ENCODE measurements at places on chromosomes 5 and 9. TPM values are rescaled to one million over a fixed set of nuclear protein-coding genes. Genes with fewer than 3 reads are reported as not detected.
A peak's percentile ranks its signal among the peaks of the same experiment; 100 is the strongest.

- no peak for DNase-seq
Measured at GRCh38 chr9:110371411-110372007, 33.8 kb upstream of the TXNDC8 start.

DNA sequence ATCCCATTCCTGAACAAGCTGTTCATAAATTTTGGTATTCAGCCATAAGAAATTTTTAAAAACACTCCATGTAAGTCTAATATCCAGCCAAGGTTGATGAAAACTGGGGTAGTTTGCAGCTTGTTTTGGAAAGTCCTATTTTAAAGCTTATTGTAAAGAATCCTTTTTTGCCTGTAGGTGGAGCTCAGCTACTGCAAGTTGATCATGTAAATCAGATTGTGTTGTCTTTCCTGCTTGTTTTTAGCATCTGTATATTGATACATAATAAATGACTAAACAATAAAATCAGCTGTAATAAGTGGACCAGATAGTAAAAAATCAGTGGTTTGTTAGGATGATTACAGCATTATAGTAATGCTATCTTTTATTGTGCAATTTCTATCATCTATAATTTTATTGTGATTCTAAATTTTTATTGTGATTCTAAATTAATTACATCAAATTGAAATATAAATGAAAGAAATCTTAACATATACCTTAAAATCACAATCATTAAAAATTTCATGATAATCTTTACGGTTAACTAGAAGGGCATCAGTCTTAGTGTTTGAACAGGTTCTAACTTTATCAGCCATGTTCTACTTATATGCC lies 42.4 kb downstream of the CWC27 start:
- no peak for DNase-seq

DNA sequence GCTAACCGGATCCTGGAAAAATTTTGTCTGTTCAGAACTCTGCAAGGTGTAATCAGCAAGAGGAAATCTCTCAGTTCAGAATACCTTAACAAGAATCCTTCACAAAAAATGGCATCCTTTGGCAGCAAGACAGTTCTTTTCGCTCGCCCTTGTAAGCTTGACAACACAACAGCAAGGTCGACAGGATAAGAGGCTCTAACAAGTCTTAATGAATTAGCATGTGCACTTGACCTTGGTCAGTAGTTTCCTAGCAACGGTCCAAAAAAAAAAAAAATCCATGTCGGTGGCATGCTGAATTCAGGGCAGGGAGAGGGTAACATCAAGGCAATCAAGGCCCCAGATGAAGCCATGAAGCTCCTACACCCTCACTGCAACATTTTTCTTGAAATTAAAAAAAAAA lies 172.8 kb downstream of the APBA1 start:
- no peak for DNase-seq

The CATSPER3 gene
- total RNA-seq: 0.23 TPM

The PHF24 gene
- 0.76 TPM for total RNA-seq

DNA sequence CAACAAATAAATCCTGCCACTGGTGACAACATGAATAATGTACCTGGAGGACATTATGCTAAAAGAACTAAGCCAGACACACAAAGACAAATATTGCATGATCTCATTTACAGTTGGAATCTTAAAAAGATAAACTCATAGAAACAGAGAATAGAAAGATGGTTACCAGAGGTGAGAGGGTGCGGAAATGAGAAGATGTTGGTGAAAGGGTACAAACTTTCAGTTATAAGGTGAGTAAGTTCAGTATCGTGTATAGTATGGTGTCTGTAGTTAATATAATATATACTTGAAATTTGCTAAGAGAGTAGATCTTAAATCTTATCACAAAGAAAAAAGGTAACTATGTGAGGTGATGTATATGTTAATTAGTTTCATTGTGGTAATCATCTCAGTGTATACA lies 63.3 kb downstream of the PRRC1 start:
- no peak for DNase-seq

DNA sequence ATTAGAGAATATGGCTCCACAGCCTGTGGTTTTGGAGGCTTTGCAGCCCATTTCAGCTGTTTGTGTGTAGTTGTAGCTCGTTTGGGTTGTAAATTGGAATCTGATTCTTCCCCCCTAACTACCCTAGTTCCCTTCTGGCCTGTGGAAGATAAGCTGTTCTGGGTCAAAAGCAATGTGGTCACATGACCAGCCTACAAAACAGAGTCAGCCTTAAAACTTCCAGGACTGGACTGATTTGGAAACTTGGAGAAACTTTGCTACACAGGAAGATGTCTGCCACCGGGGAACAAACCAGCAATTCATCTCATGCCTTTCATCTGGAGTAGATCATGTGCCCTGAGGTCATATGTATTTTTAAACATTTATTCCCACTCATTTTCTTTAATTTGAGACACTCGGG lies 83.8 kb downstream of the DAPK1 start:
- no peak for DNase-seq

DNA sequence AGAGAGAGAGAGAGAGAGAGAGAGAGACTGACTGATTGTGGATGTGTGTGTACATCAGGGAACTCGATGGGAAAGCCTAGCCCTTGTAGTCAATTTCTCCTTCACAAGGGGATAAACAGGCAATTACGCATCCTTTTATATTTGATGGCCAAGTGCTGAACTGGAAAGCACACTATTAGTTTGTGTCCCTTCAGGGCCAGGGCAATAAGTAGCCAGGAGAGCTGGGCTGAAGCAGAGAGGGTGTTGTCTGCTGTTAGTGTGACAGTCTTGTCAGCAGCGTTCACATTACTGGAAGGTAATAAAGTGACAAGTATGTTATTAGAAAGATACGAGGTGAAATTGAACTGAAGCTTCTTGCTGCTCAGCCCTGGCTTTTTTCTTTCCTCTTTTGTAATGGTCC lies 457.7 kb downstream of the BNC2 start:
- no peak for DNase-seq

- no peak for DNase-seq
Measured at GRCh38 chr5:64569858-64570257, 64.0 kb downstream of the RGS7BP start.

DNA sequence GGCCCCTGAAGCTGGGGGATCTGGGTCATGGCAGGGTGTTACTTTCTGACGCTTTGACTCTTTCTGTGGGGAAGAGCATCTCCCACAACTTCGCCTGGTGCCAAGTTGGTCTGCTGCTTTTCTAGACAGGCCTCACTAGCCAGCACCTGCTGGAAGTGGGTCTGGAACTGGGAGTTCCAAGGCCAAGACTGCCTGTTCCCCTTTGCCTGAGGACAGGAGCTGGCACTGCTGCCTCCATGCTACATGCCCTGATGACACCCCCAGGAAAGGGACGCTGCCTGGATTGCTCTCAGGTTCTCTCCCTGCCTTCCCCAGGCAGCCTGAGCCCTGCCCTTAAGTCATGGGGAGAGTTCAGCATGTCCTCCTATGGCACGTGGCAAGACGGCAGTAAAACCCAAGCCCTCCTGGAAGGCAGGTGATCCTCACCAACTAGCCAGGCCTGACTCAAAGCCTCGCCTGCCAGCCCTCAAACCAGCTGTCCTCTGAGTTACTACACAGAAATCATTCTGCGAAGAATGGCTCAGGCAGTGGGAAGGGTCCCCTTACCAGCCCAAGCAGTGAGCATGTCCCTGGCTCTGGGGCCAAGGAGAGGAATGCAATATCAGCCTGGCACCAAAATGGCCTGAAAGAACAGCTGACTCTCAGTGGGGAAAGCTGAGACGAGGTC lies 35.8 kb downstream of the SEC61B start:
- no peak for DNase-seq

- no peak for DNase-seq
Measured at GRCh38 chr9:132207839-132208615, 46.2 kb downstream of the NTNG2 start.

GRCh38 chr9:115341426-115341825 lies 223.5 kb upstream of the TNC start:
- peak; percentile 68 for DNase-seq

GRCh38 chr9:127283917-127284497 lies 19.4 kb downstream of the GARNL3 start:
- DNase-seq: no peak

GRCh38 chr5:368183-369084 lies 46.9 kb downstream of the AHRR start:
- peak; percentile 83 for DNase-seq

All from lower leg skin (tissue), 4 donors.